Stimulated activated CD8-positive, alpha-beta memory T cell treated with anti-CD3 and anti-CD28 coated beads, Interleukin-12 subunit alpha, Interleukin-12 subunit beta, amount 100 ng/mL, for 1 hour (primary cell): ENCODE measurements at places on chromosomes 4 and X.

DNA sequence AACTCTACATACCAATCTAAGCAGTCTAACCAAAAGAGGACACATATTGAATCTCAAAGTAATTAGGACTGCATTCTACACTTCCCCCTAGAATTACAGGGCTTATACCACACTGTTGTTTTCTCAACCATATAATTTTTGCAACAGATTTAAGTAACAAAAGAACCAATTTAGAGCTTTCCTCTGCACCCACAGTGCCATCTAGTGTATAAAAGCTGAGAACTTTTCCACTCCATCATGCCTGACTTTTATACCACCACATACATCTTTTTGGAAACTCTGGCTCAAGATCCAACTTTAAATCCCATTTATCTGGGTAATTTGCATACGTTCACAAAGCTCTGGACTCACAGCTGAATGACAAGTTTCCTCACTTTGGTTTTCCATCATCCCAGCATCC is 99.5 kb downstream of the EFHC2 start:
- DNase-seq = no peak

DNA sequence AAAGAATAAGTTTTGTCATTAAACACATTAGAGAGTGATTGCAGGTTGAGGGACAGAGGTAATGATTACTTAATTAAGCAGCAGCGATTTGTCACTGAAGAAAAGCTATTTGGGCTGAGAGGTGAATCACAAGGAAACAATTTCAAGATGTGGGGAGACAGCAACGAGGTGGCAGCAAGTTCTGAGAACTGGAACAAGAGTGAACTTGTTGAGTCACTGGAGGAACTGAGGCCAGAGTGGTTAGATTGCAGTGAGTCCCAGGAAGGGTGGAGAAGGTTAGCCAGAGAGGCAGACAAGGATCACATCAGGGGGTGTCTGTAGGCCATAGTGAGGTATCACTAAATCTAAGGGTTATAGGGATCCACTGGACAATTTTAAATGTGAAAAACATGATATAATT is 57.9 kb upstream of the TMPRSS11A start:
- no peak for DNase-seq

DNA sequence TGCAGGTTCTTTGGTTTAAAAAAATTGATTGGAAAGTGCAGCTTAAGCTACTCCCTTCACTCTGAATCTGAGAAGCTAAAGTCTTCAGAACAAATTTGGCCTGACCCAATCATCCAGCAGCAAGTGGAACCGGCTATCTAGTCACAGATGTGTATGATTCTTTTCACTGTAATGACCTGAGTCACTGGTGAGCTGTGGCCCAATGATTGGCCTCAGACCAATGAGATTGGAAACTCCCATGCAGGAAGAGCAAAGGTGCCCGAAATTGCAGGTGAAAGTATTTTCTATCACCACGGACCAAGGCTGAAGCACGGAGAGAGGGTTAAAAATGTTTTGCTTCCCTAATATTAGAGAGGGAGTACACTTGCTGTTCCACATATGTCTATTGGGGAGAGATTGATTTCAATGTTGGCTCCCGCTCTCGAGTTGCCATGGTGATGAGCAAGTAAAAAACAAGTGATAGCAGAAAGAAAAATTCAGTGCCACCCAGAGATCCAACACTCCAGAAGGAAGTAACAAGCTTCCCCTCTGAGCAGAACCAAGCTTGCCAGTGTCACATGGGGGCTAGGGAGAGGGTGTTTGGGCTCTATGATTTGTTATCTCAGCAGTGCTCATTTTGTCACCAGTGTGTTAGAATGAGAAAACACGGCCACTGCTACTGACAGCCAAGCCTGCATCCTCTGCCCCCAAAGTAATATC is 11.2 kb downstream of the RIPPLY1 start:
- DNase-seq = no peak

DNA sequence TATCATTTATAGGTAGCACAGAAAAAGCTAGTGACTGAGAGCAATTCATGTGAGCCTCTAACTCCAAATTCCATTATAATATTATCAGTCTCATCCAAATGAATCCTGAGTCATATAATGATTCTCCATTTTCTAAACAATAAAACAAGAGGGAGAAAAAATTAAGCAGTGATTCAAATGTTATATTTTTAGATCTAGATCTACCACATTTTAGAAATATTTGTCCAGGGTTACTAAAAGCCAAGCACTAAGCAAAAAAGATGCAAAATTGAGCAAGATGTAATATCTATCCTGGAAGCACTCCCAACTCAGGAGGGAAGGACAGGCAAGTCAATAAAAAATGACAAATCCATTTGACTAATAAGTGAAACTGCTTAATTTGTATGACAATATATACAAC is 172.8 kb downstream of the FBXW7 start:
- DNase-seq = no peak

DNA sequence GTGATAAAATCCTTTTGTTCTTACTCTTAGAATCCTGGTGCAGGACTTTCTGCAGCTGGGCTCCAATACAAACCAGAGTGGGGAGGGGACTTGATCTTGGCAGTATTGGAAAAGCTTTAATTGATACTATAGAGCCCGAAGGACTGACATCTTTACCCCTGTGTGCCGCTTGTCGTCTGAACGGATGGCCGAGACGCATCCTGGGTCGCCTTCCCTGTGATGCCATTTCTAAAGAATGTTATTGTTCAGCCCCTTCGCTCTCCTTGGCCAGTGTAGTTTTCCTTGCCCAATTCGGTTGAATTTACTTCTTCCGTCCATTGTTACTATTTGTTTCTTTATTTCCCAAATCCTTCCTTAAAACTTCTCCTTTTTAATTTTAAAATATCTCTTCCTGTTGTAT is 80.9 kb downstream of the CLDN34 start:
- no peak for DNase-seq

GRCh38 chr4:185017964-185018772 is at the start of gene HELT:
Gene HELT (plus strand): TSS chr4:185018490. CDS start chr4:185018929, 439 bp downstream.
- DNase-seq = no peak

DNA sequence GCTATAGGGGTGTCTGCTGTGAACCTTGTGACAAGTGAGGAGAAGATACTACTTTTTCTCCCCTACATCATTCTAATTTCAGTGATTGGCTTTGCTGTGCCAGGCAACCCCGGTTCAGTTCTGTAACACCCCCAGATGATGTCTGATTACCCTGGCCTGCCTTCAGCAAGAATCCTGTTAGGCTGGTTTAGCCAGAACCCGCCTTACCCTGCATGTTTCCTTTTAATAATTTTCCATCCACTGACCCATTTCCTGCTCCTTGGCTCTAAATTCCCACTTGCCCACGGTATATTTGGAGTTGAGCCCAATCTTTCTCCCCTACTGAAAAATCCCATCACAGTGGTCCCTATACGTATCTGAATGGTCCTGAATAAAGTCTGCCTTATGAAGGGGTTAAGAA is 46.5 kb upstream of the HPSE start:
- no peak for DNase-seq

DNA sequence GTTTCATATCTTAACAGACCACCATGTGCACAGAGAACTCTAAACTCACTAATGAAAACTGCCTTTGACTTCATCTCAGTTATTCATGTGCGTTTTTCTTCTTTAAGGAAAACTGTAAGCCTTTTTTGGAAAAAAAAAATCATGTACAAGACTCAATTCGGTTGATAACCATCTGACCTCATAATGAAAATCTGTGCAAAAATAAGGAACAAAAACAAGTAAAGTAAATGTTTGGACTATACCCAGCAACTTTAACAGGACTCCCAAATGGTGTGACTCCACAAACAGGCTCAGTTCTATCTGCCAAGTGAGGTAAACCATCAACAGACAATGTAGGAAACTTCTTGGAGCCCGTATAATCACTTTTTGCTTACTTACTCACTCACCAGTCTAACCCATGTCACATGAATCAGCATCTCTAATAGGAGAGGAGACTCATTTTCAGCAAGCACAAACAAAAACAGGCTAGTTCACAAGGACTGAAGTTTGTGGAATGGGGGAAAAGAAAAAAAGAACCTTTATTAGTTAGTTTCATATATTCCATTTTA is 9.3 kb downstream of the APOO start:
- DNase-seq = no peak

DNA sequence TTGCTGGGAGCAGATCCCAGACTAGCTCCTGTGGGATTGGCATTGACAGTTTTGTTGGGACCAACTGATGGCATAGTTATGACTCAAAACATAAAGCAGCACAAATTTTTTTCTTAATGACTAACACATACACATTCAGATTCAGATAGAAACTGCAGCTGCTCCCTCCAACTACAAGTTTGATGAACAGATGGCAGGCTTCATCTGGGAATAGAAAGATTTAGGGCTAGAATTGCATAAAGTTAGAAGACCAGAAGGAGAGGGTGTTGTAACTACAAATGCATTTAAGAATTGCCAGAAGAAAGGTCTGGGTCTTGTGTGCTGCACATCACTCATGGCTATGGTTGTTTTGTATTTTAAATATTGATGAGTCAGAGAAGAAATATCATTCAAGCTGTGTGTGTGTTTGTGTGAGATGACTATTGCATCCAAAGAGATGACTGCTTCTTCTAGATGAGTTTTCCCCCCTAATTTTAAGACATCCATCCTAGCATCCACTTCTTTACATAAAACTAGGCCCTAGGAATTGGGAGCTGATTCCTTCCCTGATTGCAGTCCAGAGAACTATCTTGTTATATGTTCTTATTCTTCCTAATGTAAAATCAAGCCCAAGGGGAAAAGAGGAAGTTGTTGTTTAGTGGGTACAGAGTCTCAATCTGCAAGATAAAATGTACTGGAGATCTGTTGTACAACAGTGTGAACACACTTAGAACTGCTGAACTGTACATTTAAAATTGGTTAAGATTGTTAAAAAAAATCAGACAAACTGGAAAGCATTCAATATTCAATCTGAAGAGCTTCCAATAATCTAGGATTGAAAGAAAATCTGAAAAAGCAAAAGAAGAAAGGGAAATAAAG is 175.1 kb downstream of the PARM1 start:
- DNase-seq = no peak

- DNase-seq = no peak
Observed at GRCh38 chrX:46838974-46839480, 2.2 kb downstream of the RP2 start.

- no peak for DNase-seq
Observed at GRCh38 chr4:148059617-148060180, 327.8 kb downstream of the ARHGAP10 start.

DNA sequence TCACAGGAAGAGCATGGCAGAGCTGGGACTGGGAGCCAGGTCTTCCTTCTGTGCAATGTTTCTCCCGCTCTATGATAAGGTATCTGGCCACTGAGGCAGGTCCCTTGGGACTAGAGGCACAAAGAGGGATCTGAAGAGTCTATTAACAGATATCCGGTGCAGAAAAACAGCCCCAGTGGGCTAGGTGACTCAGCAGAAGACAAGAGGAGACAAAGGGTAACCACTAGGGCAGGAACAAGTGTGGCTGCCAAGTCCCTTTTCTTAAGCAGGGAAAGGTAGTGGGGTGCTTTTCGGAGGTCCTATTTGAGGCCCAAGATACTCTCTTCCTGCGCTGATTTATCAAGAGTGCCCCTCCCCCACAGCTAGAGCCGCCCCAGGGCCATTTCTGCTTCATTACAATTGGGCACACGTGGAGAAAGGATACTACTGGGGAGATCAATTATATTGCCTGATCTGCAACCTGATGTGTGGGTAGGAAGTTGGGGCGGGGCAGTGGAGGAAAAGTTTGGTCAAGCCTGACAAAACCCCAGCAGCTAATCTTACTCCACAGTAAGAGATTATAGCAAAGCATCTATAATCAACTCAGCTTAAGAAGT is at the start of gene DGAT2L6:
Gene DGAT2L6 (plus strand): TSS at position 546 of the 596 bp plus-strand sequence. CDS start 100 bp downstream, outside the sequence.
- DNase-seq = no peak

- DNase-seq = no peak
Observed at GRCh38 chr4:89539797-89540711, 232.5 kb upstream of the GPRIN3 start.

DNA sequence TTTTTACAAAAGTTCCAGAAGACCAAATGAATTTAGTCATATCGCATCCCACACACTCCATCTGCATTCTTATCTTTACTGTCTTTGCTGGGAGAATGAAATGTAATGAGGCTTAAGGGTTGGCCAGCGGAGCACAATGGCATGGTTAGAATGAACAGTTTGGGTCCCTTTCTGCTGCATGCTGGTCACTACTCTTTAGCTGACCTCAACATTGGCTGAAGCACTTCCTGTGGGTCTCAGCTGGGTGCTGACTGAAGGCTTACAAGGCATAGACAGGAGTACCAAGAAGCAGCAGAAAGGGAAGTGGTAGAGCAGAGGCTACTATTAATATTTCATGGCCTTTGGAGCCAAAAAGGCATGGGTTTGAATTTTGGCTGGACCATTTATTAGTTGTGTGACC is 159.4 kb upstream of the GPC4 start:
- DNase-seq = no peak

DNA sequence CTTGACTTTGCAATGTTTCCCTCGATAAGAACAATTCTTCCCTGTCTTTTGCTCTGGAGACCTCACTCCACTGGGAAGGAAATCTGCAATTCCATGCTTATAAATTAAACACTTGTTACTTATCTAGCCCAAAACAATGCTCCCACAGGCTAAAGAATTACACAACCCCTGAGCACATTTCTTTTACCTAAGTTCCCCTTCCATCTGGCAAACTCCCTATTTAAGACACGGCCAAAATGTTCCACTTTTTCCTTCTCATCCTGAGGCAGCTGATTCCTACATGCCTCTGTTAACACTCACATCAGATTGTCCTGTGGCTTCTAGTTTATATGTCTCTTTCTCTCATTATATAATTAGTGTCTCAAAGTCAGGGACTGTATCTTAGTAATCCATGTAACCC is 211.7 kb downstream of the COX18 start:
- no peak for DNase-seq

- DNase-seq = peak; percentile 6
Observed at GRCh38 chr4:74632634-74633033, 161.7 kb downstream of the BTC start.

- DNase-seq = no peak
Observed at GRCh38 chr4:116906758-116907157, 178.6 kb downstream of the TRAM1L1 start.

DNA sequence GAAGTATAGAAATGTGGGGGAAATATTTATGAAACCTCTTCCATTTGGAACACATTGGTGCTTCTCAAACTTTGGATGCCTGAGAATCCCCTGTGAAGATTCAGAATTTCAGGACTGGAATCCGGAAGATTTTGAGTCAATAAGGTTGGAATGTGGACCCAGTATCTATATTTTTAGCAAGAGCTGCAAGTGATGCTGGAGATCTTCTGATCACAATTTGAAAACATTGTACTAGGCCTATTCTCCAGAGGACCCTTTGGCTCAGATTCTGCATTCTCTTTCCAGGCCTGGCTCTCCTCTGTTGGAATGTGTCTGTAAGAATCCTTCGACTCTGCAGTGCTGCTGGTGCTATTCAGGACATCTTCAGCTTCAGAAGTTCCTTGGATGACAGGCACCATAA is 2.4 kb upstream of the PKD2 start:
- no peak for DNase-seq

- no peak for DNase-seq
Observed at GRCh38 chr4:162162672-162163071, 1.1 kb downstream of the FSTL5 start.

DNA sequence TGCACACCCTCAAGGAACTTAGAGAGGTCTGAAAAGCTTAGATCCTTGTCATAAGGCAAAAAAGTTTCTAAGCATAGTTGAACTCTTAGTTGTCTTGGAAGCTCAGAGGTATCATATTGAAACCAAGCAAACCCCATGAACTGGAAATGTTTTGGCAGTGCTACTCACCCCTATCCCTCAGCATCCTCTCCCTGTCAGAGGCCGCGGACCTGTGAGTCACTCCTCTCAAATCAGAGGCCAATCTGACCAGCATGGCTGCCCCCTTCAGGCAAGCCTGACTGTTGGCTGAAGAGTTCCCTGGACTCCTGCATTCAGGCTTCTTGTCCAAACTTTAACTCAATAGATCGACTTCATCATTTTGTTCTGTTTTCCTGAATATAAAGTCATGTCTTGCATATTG is 69.4 kb downstream of the KCNIP4 start:
- no peak for DNase-seq

GRCh38 chrX:124518885-124519284 is 172.5 kb downstream of the SH2D1A start:
- no peak for DNase-seq
